Motor neuron (in vitro differentiated cells): ENCODE measurements at places on chromosomes 7 and 10.

GRCh38 chr7:25720427-25720826, 431.6 kb upstream of the NFE2L3 start:
- no peak for ATAC-seq

DNA sequence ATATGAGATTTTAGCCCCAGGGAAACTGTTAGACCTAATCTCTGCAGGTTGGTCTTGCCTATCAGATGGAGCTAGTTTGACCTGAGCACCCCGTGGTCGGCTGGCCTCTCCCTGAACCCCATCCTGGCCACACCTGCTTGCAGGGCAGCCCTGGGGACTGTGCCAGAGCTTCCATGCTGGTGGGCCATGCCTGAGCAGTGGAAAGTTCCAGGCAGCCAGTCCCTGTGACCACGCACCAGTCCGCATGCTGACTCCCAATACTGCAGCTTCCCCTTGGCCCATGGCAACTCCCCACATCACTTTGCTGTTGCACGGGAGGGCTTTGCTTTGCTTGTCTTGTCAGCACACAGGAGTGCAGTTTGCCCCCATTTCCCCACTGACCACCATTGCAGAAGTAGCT, 427.8 kb upstream of the SEMA3D start:
- no peak for ATAC-seq

- no peak for ATAC-seq
Observed at GRCh38 chr10:3497581-3497980, 287.4 kb downstream of the KLF6 start.

DNA sequence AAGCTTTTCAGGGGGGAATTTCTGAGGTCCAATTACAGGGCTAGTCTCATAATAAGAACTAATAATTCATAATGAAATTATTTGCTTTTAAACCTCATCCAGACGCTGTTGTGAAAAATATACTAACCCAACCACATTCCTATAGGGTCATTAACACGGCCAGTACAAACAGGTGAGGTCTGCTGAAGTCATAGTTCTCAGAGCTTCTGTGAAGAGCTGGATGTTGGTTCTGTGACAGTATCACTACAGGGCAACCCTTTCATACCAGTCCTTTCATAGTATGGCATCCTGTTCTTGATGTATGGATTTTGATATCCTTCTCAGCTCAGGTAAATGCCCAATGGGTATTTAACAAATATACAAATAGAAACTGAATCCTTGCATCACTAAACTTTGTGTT, 62.3 kb upstream of the FAM133B start:
- ATAC-seq: no peak

- no peak for ATAC-seq
Observed at GRCh38 chr7:99035723-99036545, 108.0 kb downstream of the SMURF1 start.

DNA sequence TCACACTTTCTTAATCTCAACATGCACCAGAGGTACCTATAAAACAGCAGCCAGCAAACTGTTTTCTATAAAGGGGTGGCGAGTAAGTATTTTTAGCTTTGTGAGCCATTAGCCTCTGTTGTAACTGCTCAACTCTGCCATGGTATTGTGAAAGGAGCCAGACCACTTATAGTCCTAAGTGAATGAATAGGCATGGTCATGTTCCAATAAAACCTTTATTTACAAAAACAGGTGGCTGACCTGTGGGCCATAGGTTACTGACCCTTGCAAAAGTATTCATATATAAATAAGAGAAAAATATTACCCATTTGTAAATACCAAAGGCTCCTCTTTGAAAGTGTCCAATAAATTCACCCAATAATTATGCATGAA, 50.3 kb downstream of the ICA1 start:
- ATAC-seq: no peak

- ATAC-seq: no peak
Observed at GRCh38 chr10:67036808-67037207, 111.0 kb downstream of the LRRTM3 start.

DNA sequence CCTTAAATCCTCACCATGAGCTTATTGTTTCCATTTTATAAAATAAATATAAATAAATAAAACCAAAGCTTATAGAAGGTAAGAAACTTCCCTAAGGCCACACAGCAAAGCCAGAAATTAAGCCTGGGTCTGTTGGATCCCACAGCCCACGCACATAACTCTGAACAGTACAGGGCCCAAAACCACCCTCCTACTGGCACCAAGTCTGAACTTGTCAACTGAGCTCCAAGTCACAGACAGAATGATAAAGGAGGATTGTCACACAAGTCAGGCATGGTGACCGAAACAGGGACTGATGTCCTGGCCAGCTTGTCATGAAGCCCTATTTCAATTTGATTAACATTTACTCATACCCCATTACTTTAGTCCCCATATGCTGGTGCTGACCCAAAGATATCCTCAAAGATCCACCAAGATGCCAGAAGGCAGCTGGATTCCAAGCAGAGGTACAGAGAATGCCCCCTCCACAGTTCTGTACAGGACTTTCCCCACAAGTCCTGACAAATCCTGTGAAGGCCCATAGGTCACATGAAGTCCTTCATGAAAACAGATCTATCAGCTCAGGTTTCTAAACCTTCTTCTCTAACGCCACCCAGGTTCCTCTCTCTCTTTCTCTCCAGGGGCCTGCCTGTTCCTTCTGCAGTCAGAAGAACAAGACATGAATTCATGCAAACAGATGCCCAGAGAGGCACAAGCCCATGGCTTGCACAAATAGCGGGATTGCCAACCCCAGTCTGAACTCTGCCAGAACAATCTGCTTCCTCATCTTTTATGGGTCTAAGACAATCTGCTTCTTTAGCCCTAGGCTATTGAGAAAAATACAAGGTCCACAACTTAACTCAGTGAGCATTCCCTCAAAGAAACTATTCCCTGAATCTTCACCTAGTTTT, 60.9 kb downstream of the GLI3 start:
- no peak for ATAC-seq

GRCh38 chr7:75038508-75038907, 35.1 kb downstream of the RCC1L start:
- ATAC-seq: peak; percentile 36

GRCh38 chr7:1262441-1262840, 29.8 kb downstream of the UNCX start:
- no peak for ATAC-seq

- ATAC-seq: no peak
Observed at GRCh38 chr7:157946398-157947060, 609.7 kb downstream of the DNAJB6 start.

- no peak for ATAC-seq
Observed at GRCh38 chr7:87506246-87507180, 31.0 kb upstream of the ABCB4 start.

GRCh38 chr7:71254751-71255150, 122.8 kb downstream of the GALNT17 start:
- ATAC-seq: no peak

DNA sequence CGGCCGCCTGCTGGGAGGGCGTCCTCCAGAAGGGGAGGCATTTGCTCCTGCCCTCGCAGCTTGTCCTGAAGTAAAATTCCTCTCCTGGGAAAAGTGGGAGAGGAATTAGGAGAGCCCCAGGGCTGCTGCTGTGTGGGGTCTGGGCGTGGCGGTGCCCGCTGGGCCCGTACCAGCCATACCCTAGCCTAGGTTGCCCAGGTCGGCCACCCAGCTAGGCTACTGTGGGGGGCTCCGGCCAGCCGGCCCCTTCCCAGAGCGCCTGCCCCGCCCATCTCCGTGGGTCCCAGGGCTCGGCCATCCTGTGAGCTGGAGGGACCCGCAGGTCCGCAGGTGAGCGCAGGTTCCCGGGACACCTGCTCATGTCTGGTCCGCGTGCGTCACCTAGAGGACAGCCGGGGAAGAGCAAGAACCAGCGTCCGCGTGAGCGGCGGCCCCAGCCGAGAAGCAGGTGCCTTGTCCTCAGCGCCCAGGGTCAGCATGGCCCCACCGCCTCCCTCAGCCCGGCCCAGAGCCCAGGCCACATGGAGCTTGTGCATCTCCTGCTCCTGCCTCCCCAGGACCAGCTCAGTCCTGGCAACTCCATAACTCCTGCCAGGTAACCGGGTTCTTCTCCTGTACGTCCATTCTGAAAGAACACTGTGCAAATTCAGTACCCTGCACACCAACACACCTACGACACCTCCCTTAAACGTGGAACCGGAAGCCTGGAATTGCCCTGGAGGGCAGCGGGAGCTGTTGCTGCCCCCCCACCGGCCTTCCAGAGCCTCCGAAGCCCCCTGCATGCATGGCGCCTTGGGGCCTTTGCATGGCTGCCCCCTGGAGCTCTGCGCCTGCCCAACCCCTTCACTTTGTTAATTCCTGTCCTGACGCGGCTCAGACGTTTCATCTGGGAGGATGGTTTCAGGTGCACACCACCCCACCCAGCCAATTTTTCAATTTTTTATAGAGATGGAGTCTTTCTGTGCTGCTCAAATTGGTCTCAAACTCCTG, 22.8 kb upstream of the FOXL3 start:
- no peak for ATAC-seq

- ATAC-seq: no peak
Observed at GRCh38 chr10:63515002-63515763, 6.0 kb upstream of the REEP3 start.

GRCh38 chr10:77497748-77498147, 139.9 kb downstream of the KCNMA1 start:
- ATAC-seq: peak; percentile 6

DNA sequence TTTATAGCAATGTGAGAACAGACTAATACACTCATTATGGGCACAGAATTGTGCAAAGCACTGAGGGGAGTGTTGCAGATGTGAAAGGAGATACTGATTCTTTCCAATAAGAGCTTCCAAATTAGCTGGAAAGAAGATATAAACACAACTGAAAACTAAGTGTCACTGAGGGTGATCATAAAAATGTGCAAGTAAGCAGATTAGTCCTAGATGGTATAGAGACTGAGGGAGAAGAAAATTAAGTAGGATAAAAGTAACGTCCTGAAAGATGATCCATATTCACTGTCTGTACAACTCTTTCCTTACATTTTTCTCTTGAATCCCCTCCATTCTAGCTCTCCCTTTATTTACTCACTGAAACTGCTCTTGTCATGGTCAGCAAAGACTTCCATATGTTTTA, 11.2 kb upstream of the NXPH1 start:
- ATAC-seq: no peak

DNA sequence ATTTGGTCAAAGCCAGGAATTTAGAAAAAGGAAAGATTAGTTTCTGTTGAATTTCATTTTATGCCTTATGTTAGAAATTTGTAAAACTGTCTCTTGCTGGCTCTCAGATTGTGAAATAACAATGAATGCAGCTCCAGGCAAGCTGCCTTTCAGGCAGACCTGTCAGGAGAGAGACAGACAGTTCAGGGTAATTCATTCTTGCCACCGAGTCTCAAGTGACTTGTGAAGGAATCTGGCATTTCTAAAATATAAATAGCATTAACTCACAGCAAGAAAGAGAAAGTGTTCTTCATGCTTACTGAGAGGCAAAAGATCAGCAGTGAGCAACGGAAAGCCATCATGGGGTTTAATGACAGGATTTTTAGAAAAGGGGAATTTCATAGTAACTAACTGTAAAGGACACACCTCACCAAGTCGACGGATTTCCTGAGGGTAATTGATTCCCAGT, 442.3 kb upstream of the AKR1E2 start:
- ATAC-seq: peak; percentile 26

DNA sequence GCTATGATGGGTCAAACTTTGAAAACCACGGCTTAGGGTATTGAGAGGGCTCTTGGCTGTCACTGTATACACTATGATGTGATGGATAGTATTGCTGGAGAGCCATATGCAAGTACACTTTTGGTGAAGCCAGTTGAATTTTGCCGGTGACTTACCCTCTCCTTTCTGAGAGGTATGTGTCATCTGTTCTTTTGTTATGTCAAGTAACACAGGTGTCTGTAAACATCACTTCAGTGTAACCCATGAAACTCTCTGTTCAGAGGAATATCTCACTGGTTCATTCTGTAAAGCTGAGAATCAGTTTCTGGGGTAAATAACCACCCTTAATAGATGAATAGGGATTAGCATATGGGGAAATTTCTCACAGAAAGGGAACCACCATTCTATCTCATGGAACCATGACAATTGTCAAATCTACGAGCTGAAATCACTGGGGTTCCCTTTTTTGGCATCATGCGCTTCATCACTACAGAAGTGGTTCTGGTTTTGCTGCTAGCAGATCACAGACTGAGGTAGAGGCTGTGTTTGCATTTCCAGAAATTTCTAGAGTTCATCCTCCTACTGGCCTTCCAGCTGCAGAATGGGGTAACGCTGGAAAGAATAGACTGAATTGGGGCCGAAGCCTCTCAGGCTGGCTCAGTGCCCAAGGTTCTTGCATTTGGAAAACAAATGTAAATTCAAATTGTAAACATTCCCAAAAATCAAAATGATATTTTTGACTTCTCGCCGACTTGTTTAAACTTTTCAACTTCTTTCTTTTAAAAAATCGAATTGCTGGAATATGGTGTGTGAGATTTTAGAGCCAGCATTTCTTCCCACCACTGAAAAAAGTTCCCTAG, 83.3 kb upstream of the CREB5 start:
- ATAC-seq: no peak

- ATAC-seq: peak; percentile 92
Observed at GRCh38 chr7:620056-620455, 100.4 kb upstream of the PDGFA start.

DNA sequence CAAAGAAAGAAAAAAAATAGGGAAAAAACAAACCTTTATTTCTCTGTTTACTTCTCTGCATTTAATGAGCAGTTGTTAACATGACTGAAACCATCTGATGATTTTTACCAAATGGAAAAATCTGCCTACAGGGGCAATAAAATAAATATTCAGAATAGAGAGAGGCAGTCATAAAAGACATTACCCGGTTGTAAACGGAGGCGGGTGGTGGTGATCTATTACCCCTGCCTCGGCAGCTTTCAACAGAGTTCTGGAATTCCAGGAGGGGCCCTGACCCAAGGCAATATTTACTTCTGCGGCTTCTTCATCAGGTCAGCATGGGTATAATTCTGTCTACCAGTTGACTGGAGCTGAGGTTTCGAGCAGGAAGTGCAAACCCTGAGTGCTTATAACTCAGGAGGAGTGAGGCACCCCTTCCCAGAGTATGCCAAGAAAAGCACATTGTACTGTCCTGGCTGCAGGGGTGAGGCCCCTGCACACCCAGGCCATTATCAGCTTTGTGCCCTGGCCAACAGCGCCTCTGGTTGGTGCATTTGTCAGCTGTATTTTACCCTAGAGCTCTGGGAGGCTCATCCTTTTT, 8.2 kb upstream of the CXCL12 start:
- ATAC-seq: peak; percentile 94

- peak; percentile 36 for ATAC-seq
Observed at GRCh38 chr7:30430276-30430675, 48.3 kb downstream of the NOD1 start.

DNA sequence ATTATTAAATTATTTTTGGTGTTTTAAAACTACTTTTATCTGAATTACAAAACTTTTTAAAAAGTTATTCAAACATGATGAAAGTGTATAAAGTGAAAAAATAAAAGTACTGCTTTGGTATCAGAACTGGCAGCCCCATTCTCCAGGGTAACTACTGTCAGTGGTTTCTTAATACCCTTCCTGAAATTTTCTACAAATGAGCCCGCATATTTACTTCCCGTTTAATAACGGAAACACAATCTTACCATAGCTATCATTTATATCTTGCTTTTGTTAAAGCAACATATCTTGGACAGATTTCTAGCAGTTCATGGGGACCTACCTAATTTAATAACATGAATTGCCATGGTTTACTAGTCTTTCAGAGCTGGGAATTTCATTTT, 249.9 kb downstream of the RNLS start:
- no peak for ATAC-seq
